ENCODE measurements at places on chromosomes 13 and 19. TPM values are rescaled to one million over a fixed set of nuclear protein-coding genes. Genes with fewer than 3 reads are reported as not detected.

C2CD4C gene
- 2.1 TPM for total RNA-seq

DNA sequence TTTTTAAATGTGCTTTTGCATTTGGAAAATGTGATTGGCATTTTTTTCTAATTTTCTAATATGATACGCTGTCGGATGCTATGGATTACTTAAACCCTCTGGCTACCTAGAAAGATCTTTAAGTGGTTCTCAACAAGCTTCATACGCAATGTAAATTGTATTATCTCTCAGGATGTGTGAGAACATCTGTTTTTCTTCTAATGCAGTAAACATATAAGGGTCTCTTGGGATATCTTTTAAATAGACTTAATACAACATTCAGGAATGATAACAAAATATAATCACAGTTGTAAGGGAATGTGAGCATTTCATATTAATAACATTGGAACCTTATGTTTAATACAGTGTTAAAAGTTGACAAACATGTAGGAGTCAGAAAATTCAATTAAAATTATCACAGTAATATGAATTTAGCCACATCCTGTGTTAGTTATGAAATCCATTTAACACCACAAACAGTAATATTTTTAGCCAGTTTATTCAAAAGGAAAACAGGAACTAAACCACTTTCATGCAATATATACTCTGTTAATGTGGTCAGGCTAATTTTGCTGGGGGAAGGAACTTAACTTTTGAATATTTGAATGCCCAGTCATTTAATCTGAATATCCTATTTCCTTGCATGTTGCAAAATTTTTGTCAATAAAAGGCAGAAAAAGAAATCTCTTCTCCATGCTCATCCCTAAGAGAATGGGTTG, 15.0 kb upstream of the ALOX5AP start:
- H3K36me3 ChIP-seq, result no peaks in the 10 kb centered on the region
- H3K4me1 ChIP-seq, result no peaks in the 10 kb centered on the region
- no peak overlapping the region for H3K4me3 ChIP-seq
- no peaks in the 10 kb centered on the region for H3K27me3 ChIP-seq

DNA sequence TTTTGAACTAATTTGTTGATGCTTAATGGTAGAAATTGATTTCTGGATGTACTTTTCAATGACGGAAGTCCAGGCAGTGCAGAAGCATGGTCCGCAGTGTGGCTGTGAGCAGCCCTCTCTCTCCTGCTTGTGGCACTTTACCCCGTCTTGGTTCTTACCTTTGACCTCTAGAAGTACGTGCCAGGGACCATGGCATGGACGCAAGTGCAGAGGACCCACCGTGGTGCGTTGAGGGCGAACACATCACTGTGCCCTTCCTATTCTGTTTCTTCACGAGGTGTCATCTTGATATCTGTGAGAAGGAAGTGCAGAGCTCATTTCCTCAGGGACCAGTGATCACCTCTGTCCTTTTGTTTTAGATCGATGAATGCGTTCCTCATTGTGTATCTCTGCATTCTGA, 135.2 kb downstream of the ATP11A start:
- peaks cover 71% of the 10 kb centered on the region for H3K36me3 ChIP-seq
- H3K4me3 ChIP-seq, result no peak overlapping the region
- H3K27ac ChIP-seq, result no peak overlapping the region

DNA sequence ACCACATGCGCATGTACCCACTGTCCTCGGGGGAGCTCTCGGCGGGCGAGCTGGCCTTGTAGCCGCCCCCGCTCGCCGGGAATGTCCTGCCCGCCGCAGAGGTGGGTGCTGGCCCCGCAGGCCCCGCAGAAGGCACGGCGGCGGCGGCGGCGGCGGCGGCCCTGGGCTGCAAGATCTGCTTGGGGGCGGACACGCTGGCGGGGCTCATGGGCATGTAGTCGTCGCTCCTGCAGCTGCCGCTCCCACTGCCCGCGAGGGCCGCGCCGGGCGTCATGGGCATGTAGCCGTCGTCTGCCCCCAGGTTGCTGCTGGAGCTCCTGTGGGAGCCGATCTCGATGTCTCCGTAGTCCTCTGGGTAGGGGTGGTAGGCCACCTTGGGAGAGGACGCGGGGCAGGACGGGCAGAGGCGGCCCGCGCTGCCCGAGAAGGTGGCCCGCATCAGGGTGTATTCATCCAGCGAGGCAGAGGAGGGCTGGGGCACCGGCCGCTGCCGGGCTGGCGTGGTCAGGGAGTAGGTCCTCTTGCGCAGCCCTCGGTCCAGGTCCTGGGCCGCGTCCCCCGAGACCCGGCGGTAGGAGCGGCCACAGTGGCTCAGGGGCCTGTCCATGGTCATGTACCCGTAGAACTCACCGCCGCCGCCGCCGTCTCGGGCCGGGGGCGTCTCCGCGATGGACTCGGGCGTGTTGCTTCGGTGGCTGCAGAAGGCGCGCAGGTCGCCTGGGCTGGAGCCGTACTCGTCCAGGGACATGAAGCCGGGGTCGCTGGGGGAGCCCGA, 2.4 kb downstream of the IRS2 start:
- peaks cover 17% of the 10 kb centered on the region for H3K36me3 ChIP-seq
- peak; percentile 88 for DNase-seq
- H3K27ac ChIP-seq, result peak overlapping the region; percentile 95
- no peaks in the 10 kb centered on the region for H3K27me3 ChIP-seq
- H3K4me3 ChIP-seq, result peak overlapping the region; percentile 88

- H3K4me3 ChIP-seq, result no peak overlapping the region
- no peak for DNase-seq
- H3K27me3 ChIP-seq, result no peaks in the 10 kb centered on the region
- no peak overlapping the region for H3K27ac ChIP-seq
- H3K4me1 ChIP-seq, result no peaks in the 10 kb centered on the region
- H3K36me3 ChIP-seq, result no peaks in the 10 kb centered on the region
Measured at GRCh38 chr13:38854226-38854625, 136.4 kb downstream of the STOML3 start.

DNA sequence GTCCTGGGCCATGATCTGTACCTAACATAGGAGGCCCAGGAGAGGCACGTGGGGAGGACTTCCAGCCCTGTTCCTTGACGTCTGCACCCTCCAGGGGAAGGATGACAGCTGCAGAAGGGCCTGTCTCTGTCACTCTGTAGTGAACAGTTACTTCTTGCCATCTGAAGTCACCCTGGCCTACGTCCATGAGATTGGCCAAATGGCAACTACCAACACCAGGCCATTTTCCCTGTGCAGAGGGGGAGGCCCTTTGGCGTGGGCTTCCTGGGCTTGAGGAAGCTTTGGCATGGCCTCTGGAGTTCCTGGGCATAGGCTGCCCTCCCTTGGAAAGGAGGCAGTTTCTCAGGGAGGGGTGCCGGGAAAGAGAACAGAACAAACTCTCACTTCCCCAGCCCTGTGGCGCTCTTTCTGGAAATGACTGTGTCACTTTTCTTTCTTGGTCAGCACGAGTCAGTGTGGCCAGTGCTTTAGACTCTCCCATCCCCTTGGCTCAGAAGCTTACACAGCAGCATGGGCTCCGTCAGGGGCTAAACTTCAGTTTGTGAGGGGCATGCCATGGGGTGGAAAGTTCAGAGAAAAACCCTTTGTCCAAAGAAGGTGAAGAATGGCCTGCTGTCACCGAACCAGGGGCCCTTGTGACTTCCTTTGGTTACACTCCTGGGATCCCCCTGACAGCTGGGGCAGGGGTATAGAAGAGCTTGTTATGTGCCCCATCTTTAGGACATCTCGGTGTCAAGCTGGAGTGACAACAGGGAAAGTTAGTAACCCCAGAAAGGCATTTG, 5.3 kb downstream of the CARM1 start:
- peak overlapping the region; percentile 52 for H3K27ac ChIP-seq
- no peaks in the 10 kb centered on the region for H3K36me3 ChIP-seq
- no peak overlapping the region for H3K4me3 ChIP-seq
- no peaks in the 10 kb centered on the region for H3K27me3 ChIP-seq
- peaks cover 41% of the 10 kb centered on the region for H3K4me1 ChIP-seq
- DNase-seq, result no peak

- no peak overlapping the region for H3K4me3 ChIP-seq
- no peaks in the 10 kb centered on the region for H3K4me1 ChIP-seq
- no peaks in the 10 kb centered on the region for H3K27me3 ChIP-seq
- no peak overlapping the region for H3K27ac ChIP-seq
Measured at GRCh38 chr13:44451126-44451525, 77.5 kb downstream of the SERP2 start.

DNA sequence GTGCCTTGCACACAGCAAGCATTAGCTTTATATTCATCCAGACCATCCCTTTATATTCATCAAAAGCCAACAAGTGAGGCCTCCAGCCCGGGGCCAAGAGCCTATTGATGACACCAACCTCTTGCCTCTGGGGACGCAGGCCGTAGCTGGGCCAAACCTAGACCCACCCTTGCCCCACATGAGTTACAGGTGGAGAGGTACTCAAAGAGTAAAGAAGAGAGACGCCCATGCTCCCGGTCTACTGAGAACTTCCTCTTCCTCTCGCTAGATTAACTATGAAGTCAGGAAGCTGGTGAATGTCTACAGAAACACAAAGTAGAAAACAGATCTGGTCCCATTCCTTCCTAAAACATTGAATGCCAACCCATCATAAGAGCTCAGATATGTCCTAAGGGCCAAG, 3.8 kb upstream of the MLNR start:
- no peaks in the 10 kb centered on the region for H3K36me3 ChIP-seq
- no peak for DNase-seq
- H3K27me3 ChIP-seq, result peaks cover 23% of the 10 kb centered on the region
- peaks cover 26% of the 10 kb centered on the region for H3K4me1 ChIP-seq
- no peak overlapping the region for H3K4me3 ChIP-seq

- peaks cover 23% of the 10 kb centered on the region for H3K4me1 ChIP-seq
- no peak overlapping the region for H3K27ac ChIP-seq
- DNase-seq, result peak; percentile 92
- H3K36me3 ChIP-seq, result no peaks in the 10 kb centered on the region
- peak overlapping the region; percentile 9 for H3K4me3 ChIP-seq
Measured at GRCh38 chr19:35869327-35870123, 1.2 kb downstream of the APLP1 start.
